ENCODE measurements at places on chromosomes 5 and 9.
A peak's percentile ranks its signal among the peaks of the same experiment; 100 is the strongest.

DNA sequence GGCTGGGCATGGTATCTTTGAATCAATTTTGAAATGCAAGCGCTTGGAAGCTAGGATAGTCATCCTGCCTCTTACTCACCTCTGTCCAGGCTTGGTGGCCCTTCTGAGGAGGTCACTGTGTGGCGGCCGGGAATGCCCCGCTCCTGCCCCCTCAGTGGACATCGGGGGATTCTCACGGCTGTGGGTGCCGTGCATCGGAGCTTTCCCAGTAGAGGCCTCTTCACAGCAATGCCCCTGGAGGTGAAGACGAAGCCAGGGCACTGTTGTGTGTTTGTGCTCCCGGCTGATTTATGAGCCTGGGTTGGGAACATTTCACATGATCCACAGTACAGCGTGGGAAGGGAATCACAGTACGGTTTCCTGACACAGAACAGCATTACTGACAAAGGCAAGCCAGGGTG, 147.5 kb downstream of the NXNL2 start:
- DNase-seq, result peak; percentile 63

GRCh38 chr5:5146530-5147160, 6.5 kb downstream of the ADAMTS16 start:
- DNase-seq, result peak; percentile 64

- no peak for DNase-seq
These were observed 81.1 kb downstream of the RMI1 start for GRCh38 chr9:84061613-84062193.

- DNase-seq, result no peak
These were observed 52.1 kb downstream of the SEMA4D start for GRCh38 chr9:89445801-89446251.
